ENCODE measurements at places on chromosomes 2 and 18.

- DNase-seq = no peak
Observed at GRCh38 chr2:240132651-240132980, 3.5 kb downstream of the COPS9 start.

- no peak for DNase-seq
Observed at GRCh38 chr2:240123821-240124650, 12.1 kb downstream of the COPS9 start.

GRCh38 chr2:240107477-240107796 lies 28.7 kb downstream of the COPS9 start:
- no peak for DNase-seq

DNA sequence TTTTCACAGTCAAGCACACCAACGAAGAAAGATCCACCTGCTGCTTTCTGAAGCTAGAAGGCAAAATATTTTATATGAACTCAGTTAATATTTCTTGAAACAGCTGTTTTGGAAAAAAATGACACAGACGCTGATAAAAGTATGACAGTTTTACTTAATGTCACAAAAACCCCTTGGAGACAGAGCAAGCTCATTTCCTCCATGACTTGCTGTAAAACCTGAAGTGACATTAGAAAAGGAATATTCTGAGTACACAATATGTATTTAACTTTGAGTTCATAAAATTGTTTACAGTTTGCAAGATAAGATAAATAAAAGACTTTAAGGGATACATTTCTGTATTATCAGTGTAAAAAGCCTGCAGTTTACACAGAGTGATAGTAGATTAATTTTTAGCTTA lies 105.4 kb downstream of the DSEL start:
- no peak for DNase-seq

GRCh38 chr2:23360571-23361125 lies 24.3 kb upstream of the KLHL29 start:
- no peak for DNase-seq

DNA sequence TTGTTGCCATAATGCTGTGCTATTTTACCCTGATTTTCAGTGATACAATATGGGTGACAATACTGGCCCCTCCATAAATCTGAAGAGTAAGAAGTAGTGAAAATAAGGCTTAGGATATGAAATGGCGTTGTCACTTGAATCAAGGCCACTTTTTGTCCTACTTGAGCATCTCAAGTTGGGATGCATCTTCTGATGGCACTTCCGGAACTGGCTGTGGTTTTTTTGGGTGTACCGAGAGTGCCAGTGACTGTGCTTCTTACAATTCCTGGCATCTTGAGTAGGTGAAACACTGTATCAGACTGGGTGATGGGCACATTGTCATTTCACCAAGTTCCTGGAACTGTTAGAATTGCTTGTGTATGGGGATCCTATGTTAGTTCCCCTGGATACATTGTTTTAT lies 52.5 kb upstream of the EML6 start:
- DNase-seq = no peak

DNA sequence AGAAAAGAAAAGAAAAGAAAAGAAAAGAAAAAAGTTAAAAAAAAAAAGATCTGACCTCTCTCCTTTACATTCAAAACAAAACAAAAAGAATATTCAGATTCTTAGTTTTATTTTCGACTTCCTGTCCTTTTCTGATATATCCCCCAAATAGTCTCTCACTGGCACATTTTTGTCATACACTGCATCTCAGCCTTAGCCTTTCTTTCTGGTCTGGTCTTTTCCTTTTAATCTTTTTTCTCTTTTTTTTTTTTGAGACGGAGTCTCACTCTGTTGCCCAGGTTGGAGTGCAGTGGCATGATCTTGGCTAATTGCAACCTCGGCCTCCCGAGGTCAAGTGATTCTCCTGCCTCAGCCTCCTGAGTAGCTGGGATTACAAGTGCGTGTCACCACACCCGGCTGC lies 1.6 kb upstream of the RIOK3 start:
- no peak for DNase-seq
